ENCODE measurements at places on chromosomes 11 and 22.

- DNase-seq: no peak
These were observed 35.2 kb upstream of the CCDC89 start for GRCh38 chr11:85721191-85721590.

- DNase-seq: no peak
These were observed 81.0 kb downstream of the IGLL1 start for GRCh38 chr22:23498811-23499798.

DNA sequence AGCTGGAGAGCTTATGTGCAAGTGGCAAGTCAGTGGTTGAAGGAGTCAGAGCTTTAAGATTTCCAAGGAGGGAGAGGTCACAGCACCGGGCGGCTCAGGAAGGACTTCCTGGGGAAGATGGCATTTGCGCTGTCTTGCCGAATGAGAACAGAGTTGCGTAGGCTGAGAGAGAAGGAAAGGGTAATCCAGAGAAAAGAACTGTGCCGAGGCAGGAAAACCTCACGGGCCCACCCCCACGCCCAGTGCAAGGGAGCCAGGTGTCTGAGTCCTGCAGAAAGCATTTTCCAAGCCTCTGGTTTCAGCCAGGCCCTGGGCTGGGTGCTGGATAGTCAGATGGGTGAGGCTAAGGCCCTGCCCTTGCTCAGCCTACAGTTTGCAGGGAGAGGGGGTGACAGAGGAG is 3.2 kb upstream of the AP1B1 start:
- no peak for DNase-seq

- DNase-seq: peak; percentile 87
These were observed 27.3 kb downstream of the ARHGEF17 start for GRCh38 chr11:73335204-73335923.

GRCh38 chr11:128776069-128776423 is 82.2 kb downstream of the FLI1 start:
- no peak for DNase-seq

All from HEK293T (cell line).